GM12865 (cell line): ENCODE measurements at places on chromosomes 6 and 20.

DNA sequence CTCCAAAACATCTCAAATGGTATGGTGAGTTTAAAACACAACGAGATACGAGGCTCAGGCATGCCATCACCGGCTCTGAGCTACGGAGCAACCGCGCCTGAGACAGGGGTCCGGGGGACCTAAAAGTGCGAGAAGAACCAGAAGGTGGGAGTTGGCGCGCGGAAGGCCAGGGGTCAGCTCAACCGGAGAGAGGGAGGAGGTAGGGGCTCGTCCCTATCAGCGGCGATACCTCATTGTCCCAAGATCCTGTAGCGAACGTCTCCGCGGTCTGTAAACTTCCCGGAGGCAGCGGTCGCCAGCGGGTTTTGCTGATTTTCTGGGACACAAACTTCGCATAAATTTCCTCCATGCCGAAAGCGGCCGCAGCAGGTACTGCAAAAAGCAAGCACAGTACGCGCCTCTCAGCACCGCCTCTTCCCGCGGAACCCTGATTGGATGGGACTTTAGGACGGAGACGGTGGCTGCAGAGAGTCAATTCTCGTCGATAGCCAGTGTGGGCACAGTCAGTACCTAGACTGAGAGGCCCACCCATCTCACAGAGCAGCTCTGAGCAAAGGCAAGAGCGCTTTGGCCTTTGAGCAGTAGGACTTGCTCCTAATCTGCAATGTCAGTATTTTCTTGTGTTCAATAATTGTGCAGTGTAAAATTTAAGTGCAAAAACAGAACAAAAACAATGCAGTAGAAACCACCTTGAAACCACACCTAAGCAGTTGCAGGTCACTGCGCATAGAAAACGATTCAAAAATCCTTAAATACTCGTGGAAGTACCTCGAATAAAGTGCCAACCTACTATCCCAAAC is at the start of gene NUP43:
Gene NUP43, minus strand, starts transcription at position 383 of the 800 bp plus-strand sequence. Its CDS starts 34 bp downstream, at position 349.
- DNase-seq, result peak; percentile 98

DNA sequence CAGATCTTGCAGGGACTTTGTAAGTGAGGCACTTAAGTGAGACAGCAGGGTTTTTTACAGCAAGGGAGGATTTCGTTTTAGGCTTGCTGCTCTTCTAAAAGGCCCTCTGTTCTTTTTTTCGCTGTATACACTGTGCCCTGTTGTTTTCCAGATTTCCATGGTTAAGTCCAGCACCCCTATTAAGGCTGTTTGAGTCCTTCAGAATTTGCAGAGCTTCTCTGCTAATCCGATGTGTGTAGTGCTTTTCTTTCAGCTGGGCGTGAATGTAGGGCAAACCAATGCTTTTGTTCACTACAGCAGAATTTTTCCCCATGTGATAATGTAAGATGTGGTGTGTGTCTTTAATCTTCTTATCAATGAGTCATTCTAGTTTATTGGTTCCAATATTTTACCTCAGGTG is 200.5 kb upstream of the RREB1 start:
- DNase-seq, result no peak

GRCh38 chr6:87165185-87165584 is 9.8 kb downstream of the ZNF292 start:
- no peak for DNase-seq

DNA sequence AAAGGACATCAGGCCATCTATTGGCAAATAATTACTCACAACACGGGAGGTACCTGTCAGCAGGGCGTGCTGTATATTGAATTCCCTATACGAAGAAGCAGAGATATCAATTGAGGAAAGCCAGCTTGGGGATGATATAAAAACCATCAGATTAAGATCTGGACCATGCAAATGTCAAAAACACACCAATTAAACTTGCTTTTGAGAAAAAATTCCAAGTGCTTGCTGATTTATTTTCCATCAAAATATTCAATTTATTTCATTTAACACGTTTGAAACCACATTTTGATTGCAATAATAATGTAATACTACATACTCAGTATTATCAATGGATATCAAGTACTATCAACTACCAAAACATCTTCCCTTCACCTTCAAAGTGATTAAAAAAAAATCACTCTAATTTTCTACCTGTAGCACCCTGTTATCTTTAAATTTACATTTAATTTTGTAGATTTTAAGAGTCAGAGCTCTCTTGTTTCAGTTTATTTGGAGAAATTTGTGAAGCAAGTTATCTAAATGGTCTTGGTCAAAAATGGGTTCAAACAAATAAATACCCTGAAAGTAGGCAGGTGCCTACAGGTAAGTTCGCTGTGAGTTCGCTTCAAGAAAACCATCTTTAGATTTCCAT is 6.8 kb upstream of the TBX18 start:
- no peak for DNase-seq

DNA sequence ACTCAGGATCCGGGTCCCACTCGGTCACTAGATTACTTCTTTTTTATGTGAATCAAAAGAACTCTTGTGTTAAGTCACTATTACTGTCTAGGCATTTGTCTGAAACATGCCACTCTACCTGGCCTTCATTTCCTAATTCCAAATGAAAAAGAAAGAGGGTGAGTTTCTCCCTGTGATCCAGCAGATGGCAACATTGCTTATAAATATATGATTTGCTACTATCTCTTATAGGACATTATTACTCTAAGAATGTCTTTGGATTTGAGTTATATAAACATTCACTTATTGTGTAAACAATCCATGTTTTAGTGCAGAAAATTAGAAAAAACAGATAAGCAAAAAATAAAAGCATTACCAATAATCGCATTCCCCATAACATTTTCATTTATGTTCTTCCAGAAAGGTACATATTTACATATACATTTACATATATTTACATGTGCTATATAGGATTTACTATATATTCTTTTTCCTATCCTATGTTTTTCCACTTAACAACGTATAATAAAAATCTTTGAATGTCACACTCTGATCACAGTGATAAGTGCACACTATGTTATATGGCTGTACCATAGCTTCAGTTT is 66.9 kb downstream of the FAXC start:
- DNase-seq, result no peak

DNA sequence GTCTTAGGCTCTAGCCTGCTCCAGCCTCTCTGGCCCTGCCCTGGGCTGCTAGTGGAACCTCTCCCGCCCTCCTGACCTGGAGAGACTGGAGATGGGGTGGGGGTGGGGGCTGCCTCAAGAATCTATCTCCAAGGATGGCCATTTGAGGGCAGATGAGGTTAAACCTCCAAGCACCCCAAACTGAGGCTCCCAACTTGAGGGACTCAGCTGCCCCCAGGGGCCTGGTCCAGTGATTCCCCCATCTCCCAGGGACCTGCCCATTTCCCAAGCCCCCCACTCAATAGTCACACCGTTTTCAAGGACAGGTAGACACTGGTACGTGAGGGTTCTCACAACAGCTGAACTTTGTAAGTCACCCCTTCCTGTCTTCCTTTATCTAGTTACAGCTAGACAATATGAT is 7.1 kb upstream of the BPIFB1 start:
- DNase-seq, result no peak
